Thoracic aorta (tissue), 2 donors: ENCODE measurements at places on chromosomes 2 and 18. TPM values are rescaled to one million over a fixed set of nuclear protein-coding genes. Genes with fewer than 3 reads are reported as not detected.

The C2orf74 gene
- 12.7 TPM for total RNA-seq

- DNase-seq: no peak
- no peaks in the 10 kb centered on the region for H3K4me1 ChIP-seq
- H3K27ac ChIP-seq: no peak overlapping the region
- H3K4me3 ChIP-seq: no peak overlapping the region
- no peaks in the 10 kb centered on the region for H3K36me3 ChIP-seq
Observed at GRCh38 chr18:52730972-52731619, 391.1 kb downstream of the DCC start.

DNA sequence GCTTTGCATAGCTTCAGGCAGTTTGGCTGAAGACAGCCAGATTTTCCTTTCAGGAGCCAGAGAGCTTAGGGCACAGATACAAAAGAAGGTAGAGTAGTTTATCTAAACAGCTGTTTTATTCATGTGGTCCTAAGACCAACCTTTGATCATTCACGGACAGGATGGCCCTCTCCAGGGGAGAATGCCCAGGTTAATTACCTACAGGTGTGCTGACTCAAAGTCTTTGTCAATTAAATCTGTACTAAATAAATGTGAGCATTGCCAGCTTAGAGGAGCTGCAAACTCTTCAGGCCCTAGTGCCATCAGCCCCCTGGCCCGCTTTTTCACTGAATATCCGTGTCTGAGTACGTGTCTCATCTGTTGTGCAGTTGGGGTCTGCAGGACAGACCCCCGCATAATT is 554.7 kb downstream of the NUP35 start:
- H3K4me1 ChIP-seq: no peaks in the 10 kb centered on the region
- H3K36me3 ChIP-seq: no peaks in the 10 kb centered on the region
- H3K27me3 ChIP-seq: no peaks in the 10 kb centered on the region
- H3K27ac ChIP-seq: no peak overlapping the region

GRCh38 chr2:129934044-129934822 is 45.2 kb upstream of the RAB6C start:
- no peak overlapping the region for H3K4me3 ChIP-seq
- no peaks in the 10 kb centered on the region for H3K36me3 ChIP-seq
- no peaks in the 10 kb centered on the region for H3K4me1 ChIP-seq
- H3K27ac ChIP-seq: no peak overlapping the region

- H3K36me3 ChIP-seq: no peaks in the 10 kb centered on the region
- DNase-seq: no peak
- H3K4me3 ChIP-seq: no peak overlapping the region
- H3K4me1 ChIP-seq: peaks cover 18% of the 10 kb centered on the region
Observed at GRCh38 chr2:237585590-237586221, 4.8 kb downstream of the RAB17 start.

The C2orf92 gene
- 32.0 TPM for total RNA-seq

GRCh38 chr2:216850665-216851322 is 9.1 kb downstream of the TNP1 start:
- H3K27ac ChIP-seq: no peak overlapping the region
- no peaks in the 10 kb centered on the region for H3K27me3 ChIP-seq
- H3K4me3 ChIP-seq: no peak overlapping the region
- no peak for DNase-seq
- no peaks in the 10 kb centered on the region for H3K4me1 ChIP-seq

The CERKL gene
- total RNA-seq: not detected

DNA sequence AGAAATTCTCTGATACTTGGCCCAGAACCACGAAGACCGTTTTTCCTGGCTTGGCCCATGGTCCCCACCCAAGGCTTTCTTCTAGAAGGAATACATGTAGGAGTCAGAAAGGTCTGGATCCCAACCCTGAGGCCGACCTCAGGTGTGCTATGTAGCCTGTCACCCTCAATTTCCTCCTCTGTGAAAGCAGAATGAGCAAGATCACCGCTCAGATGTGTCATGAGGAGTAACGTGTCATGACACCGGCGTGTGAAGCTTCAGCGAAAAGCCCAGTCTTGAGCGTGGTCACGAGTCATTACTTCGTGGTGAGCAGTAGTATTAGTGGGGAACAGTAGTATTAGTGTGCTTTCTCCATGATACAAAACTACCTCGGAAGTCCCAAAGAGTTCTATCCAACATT is 103.4 kb downstream of the ALPK2 start:
- H3K27me3 ChIP-seq: no peaks in the 10 kb centered on the region
- H3K4me1 ChIP-seq: no peaks in the 10 kb centered on the region
- no peak for DNase-seq
- no peak overlapping the region for H3K27ac ChIP-seq
- no peaks in the 10 kb centered on the region for H3K36me3 ChIP-seq

DNA sequence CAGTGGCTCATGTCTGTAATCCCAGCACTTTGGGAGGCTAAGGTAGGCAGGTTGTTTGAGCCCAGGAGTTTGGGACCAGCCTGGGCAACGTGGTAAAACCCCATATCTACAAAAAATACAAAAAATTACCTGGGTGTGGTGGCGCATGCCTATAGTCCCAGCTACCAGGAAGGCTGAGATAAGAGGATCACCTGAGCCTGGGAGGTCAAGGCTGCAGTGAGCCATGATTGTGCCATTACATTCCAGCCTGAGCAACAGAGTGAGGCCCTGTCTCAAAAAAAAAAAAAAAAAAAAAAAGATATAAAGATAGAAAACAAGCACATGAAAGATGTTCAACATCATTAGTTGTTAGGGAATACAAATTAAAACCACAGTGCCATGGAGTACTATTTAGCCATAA is 65.3 kb upstream of the UGP2 start:
- no peak overlapping the region for H3K27ac ChIP-seq
- H3K4me1 ChIP-seq: peaks cover 11% of the 10 kb centered on the region
- DNase-seq: no peak

DNA sequence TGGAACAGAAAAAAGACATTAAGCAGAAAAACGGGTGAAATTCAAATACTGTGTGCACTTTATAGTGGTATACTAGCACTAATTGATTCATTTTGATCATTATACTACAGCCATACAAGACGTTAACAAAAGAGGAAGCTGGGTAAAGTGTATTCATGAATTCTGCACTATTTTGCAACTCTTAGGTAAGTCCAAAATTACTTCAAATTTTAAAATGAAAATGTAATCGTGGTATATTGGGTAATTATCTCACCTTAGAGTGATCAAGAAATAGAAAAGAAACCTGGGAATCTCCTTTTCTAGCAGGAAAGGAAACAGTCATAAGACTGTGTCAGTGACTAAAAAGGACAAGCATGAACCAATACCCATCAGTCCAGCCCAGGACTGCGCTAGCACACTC is 5.4 kb downstream of the TGFBRAP1 start:
- H3K27me3 ChIP-seq: no peaks in the 10 kb centered on the region
- no peak overlapping the region for H3K27ac ChIP-seq
- H3K4me1 ChIP-seq: peaks cover 21% of the 10 kb centered on the region
- DNase-seq: no peak

- no peak for DNase-seq
- peaks cover 10% of the 10 kb centered on the region for H3K36me3 ChIP-seq
- peak overlapping the region; percentile 40 for H3K27ac ChIP-seq
- no peak overlapping the region for H3K4me3 ChIP-seq
Observed at GRCh38 chr2:46983065-46983801, 67.6 kb upstream of the MCFD2 start.

DNA sequence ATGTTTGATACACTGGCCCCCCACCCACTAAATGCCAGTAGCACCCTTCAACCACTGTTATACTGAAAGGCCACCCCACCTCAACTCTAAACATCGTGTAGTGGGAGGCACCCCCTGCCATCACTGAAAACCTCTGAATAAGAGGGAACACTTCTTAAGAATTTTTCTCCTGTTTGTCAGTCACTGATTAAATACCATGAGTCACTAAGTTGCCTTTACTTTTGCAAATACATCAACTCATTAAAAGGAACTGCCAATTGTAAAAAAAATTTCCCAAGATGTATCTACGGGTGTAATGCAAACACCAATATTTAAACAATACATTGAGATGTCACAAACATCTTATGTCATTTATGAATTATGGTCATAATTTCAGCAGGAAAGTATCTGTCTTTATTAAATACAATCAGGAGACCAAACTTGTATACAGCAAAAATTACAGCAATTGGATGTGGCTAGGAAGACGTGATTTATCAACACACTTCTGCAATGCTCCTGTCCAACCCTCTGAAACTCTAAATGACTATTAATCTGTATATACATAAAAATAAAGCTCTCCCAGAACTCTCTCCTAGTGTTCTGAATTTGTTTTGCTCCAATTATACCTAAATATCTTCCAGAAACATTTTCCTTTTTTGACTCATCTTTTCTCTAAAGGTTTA is 144.1 kb upstream of the STK17B start:
- no peaks in the 10 kb centered on the region for H3K36me3 ChIP-seq
- no peak overlapping the region for H3K4me3 ChIP-seq
- peaks cover 7% of the 10 kb centered on the region for H3K4me1 ChIP-seq
- H3K27me3 ChIP-seq: no peaks in the 10 kb centered on the region
- no peak for DNase-seq
